ENCODE measurements at places on chromosomes 7 and 10. TPM values are rescaled to one million over a fixed set of nuclear protein-coding genes. Genes with fewer than 3 reads are reported as not detected.

- H3K27ac ChIP-seq = no peak overlapping the region
- peaks cover 6% of the 10 kb centered on the region for H3K4me1 ChIP-seq
- H3K36me3 ChIP-seq = no peaks in the 10 kb centered on the region
- no peak for DNase-seq
- H3K4me3 ChIP-seq = no peak overlapping the region
These were observed 34.9 kb downstream of the INSYN2A start for GRCh38 chr10:127161482-127161881.

DNA sequence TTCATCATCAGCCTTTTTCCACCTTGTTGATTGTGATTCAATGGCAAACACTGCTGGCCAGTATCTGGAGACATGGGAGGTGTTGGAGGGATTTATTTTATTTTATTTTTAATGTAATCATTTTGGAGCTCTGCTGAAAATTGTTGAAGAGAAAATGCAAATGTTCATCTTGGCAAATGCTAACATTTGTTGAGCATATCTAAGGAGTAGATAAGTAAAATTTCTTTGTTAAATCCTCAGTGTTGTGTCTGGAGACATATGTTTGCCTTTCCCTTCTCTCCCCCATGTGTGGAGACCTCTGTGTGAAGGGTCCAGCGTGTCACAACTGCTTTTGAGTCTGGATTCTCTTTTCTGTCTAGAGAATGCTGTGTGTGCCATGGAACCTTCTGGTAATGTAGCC, 300.3 kb downstream of the FZD1 start:
- H3K4me3 ChIP-seq = no peak overlapping the region
- H3K27me3 ChIP-seq = no peaks in the 10 kb centered on the region
- no peaks in the 10 kb centered on the region for H3K4me1 ChIP-seq
- DNase-seq = no peak
- no peaks in the 10 kb centered on the region for H3K36me3 ChIP-seq

DNA sequence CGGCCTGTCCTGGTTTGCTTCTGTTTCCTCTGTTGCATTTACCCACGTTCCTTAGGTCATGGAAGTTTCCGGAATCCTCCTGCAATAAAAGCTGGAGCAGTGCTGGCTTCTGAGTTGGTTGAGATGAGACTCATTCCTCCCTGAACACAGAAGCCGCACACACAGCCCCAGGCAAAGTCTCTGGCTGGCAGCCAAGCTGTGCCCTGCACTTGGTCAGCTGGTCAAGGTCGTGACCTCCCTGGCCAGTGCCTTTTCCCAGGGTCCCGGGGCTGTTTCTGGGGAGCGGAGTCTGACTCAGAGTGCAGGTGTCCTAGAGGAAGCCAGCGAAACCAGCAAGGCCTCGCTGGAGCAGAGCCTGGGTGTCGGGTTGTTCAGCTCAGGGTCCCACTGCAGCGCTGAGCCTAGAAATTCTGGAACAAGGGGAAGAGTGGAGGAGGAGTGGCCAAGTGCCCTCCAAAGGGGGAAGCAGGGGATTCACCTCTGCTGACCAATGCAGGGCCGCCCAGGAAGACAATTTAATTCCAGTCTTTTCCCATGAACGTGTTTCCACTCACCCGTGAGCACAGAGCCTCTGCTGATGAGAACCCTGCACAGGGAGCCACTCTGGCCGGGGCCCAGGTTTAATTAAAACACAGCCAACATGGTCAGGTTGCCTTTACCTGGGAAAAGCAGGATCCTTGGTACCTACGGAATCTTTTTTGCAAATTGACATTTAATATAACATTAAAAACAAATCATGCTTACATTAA, 245.5 kb upstream of the PPP2R2D start:
- H3K4me3 ChIP-seq = no peak overlapping the region
- H3K27me3 ChIP-seq = no peaks in the 10 kb centered on the region
- no peaks in the 10 kb centered on the region for H3K4me1 ChIP-seq
- H3K36me3 ChIP-seq = no peaks in the 10 kb centered on the region

- no peak overlapping the region for H3K27ac ChIP-seq
- H3K4me1 ChIP-seq = peaks cover 8% of the 10 kb centered on the region
- H3K27me3 ChIP-seq = peaks cover 6% of the 10 kb centered on the region
- DNase-seq = no peak
- H3K4me3 ChIP-seq = no peak overlapping the region
These were observed 3.1 kb downstream of the RASGEF1A start for GRCh38 chr10:43263551-43264343.

- H3K4me1 ChIP-seq = no peaks in the 10 kb centered on the region
- H3K36me3 ChIP-seq = no peaks in the 10 kb centered on the region
- no peak for DNase-seq
- no peak overlapping the region for H3K4me3 ChIP-seq
- no peaks in the 10 kb centered on the region for H3K27me3 ChIP-seq
- no peak overlapping the region for H3K27ac ChIP-seq
These were observed 43.2 kb downstream of the C7orf33 start for GRCh38 chr7:148633761-148634160.

DNA sequence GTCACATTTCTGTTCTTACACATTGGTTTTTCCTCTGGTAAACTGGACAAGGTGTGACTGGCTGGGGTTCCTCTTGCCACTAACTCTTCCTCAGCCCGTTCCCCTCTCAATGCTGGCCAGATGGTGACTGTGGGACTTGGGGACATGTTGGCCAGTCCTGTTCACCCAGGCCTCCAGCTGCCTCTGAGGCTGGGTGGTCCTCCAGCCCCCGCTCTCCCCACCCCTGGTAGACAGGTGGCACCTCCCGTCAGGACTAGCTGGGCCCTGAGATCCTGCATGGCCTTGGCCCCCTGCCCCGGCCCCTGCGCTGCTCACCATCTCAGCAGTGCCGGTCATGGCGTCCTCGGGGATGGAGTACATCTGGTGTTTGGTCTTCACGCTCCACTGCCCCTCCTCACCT, 10.8 kb upstream of the MYL7 start:
- no peaks in the 10 kb centered on the region for H3K36me3 ChIP-seq
- no peaks in the 10 kb centered on the region for H3K4me1 ChIP-seq
- no peak overlapping the region for H3K4me3 ChIP-seq
- no peak for DNase-seq

DNA sequence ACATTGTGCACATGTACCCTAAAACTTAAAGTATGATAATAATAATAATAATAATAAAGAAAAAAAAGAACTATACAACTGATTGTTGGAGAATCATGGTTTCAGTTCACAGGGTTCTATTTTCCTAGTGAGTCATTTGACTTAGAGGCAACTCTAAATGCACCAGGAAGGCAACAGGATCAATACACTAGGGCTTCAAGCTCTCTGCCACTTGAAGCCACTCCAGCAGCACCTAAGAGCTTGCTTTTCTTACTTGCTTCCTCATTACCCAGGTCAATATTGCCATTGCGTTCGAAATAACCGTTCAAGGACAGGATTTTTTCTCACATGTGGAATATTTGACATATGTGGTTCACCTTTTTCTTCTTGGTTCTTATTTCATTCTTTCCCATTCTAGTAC, 189.7 kb downstream of the GRM3 start:
- no peaks in the 10 kb centered on the region for H3K36me3 ChIP-seq
- H3K4me1 ChIP-seq = no peaks in the 10 kb centered on the region
- no peak for DNase-seq
- no peaks in the 10 kb centered on the region for H3K27me3 ChIP-seq
- H3K4me3 ChIP-seq = no peak overlapping the region

DNA sequence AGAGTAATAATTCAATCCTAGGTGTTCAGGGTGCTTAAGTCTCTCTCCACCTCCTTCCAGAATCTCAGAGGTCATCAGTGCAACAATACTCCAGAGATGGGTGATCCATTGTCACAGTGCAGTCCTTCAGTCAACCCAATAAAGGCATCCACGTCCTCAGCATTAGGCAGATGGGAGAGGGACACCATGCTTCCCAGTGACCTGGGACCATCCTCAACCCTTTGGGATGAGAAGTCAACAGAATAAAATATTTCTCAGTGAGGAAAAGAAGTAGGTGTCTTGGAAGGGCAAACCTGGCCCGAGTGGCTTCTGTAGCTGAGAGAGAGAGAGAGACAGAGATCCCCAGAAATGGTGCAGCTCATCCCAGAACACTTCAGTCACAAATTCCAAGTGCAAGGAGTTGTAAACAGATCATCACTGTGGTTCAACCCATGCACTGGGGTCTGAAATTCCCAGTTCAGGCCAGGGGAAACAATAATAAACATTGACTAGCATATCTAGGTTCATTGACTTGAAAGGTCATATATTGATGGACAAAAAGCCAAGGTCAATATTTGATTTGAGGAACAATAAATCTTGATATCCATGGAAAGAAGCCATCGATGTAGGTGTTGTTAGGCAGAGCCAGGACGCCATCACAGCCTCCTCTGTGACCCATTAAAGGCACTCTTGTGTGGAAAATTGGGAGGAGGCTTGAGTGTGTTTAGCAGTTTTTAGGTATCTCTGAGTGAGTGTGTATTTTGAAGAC, 256.0 kb upstream of the ZMIZ1 start:
- no peak for DNase-seq
- H3K4me3 ChIP-seq = no peak overlapping the region
- H3K36me3 ChIP-seq = no peaks in the 10 kb centered on the region
- H3K4me1 ChIP-seq = peaks cover 4% of the 10 kb centered on the region
- no peaks in the 10 kb centered on the region for H3K27me3 ChIP-seq

- no peaks in the 10 kb centered on the region for H3K36me3 ChIP-seq
- H3K4me3 ChIP-seq = no peak overlapping the region
- no peak for DNase-seq
These were observed 322.7 kb downstream of the GFRA1 start for GRCh38 chr10:115950320-115950719.

GRCh38 chr7:732094-732541, 5.0 kb upstream of the PRKAR1B start:
- peaks cover 25% of the 10 kb centered on the region for H3K36me3 ChIP-seq
- peaks cover 13% of the 10 kb centered on the region for H3K4me1 ChIP-seq
- H3K27me3 ChIP-seq = no peaks in the 10 kb centered on the region
- no peak overlapping the region for H3K27ac ChIP-seq

DNA sequence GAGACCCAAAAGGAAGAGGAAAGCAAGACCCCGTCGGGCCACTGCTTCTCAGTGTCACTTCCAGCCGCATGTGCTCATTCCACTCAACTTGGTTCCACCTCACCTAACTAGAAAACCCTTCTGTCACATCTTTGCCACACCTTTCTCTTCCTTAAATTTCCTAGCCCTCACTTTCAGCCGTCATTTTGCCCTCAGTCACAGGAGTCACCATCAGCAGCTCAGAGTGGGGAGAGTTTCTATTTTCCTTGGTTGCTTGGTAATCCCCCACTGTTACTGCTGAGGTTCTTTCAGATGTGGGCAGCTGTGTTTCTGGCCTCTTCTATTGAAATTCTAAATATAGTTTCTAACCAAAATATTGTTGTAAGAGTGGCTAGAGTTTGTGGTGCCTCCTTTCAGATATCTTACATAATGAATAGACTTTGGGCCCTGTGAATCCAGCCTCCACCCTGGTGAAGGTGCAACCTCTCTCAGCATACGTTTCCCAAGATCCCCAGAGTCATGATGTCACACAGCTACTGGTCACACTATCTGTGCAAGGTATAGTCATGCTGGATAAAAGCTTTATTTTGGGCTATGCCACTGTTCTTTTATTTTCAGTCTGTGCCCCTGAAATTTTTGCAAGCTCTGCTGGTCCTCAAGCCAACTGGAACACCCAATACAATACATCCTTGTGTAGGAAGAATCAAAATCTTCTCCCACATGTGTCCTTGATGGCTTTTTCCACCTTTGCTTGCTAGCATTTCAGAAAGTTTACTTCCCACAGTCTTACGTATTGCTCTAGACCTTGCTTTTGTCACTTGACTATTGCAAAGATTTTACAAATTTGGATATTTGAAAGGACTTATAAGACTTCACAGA, 9.2 kb downstream of the AGBL3 start:
- H3K36me3 ChIP-seq = peaks cover 27% of the 10 kb centered on the region
- H3K4me1 ChIP-seq = peaks cover 20% of the 10 kb centered on the region
- H3K27ac ChIP-seq = no peak overlapping the region
- no peaks in the 10 kb centered on the region for H3K27me3 ChIP-seq
- no peak overlapping the region for H3K4me3 ChIP-seq

- H3K4me3 ChIP-seq = no peak overlapping the region
- no peak for DNase-seq
- H3K27ac ChIP-seq = no peak overlapping the region
- H3K36me3 ChIP-seq = no peaks in the 10 kb centered on the region
These were observed 60.8 kb downstream of the NPSR1 start for GRCh38 chr7:34718867-34719266.

GRCh38 chr7:156028521-156028920, 216.3 kb upstream of the SHH start:
- DNase-seq = no peak
- H3K36me3 ChIP-seq = no peaks in the 10 kb centered on the region
- no peaks in the 10 kb centered on the region for H3K4me1 ChIP-seq
- H3K27ac ChIP-seq = no peak overlapping the region
- no peaks in the 10 kb centered on the region for H3K27me3 ChIP-seq
- H3K4me3 ChIP-seq = no peak overlapping the region

DNA sequence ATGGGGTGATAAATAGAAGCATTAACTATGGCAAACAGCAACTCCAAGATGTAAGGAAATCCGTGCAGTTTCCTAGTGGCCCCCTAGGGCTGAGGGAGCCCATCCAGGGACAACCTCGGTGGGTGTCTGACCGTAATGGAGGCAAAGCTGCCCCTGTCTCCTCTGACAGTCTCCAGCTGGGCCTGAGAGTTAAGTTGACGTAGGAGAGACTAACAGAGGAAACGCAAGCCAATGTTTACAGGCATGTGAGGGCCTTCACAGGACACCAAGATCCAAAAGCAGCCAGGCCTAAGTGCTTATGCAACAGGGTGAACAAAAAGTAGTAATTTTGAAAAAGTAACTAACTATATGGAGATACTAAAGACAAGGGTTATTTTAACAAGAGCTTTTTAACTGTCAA, 330.0 kb upstream of the C7orf33 start:
- DNase-seq = no peak
- H3K27ac ChIP-seq = no peak overlapping the region
- H3K4me3 ChIP-seq = no peak overlapping the region

- H3K4me1 ChIP-seq = peaks cover 24% of the 10 kb centered on the region
- H3K27ac ChIP-seq = no peak overlapping the region
- H3K36me3 ChIP-seq = no peaks in the 10 kb centered on the region
- no peak overlapping the region for H3K4me3 ChIP-seq
- no peak for DNase-seq
These were observed 66.2 kb upstream of the MXI1 start for GRCh38 chr10:110141185-110141584.

GRCh38 chr10:43782814-43783213, 134.1 kb upstream of the ZNF32 start:
- H3K36me3 ChIP-seq = no peaks in the 10 kb centered on the region
- H3K4me1 ChIP-seq = peaks cover 5% of the 10 kb centered on the region
- no peak overlapping the region for H3K27ac ChIP-seq
- H3K4me3 ChIP-seq = no peak overlapping the region

DNA sequence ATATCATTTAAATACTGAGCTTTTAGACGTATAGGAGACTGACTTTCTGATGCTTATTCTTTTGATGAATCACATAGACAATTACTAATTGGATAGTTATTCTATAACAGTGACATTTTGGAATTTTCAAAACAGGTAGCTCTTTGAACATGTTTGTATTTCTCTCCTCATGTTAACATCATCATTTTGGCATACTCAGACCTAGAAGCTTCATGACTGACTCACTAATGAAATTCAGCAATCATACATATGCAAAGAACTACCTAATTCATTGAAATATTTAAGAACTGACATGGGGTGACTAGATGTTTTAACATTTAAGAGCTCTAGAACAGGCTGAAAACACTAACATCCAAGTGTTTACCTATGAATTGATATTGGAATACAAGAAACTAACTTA, 192.3 kb downstream of the VTI1A start:
- H3K4me1 ChIP-seq = no peaks in the 10 kb centered on the region
- no peak overlapping the region for H3K27ac ChIP-seq
- H3K27me3 ChIP-seq = no peaks in the 10 kb centered on the region
- DNase-seq = no peak
- H3K4me3 ChIP-seq = no peak overlapping the region

LRRD1 gene
- total RNA-seq = not detected

PAPSS2 gene
- total RNA-seq = 192 TPM

TNPO3 gene
- 32.0 TPM for total RNA-seq

FKBP6 gene
- not detected for total RNA-seq

SEMA3D gene
- 3.5 TPM for total RNA-seq

Data from upper lobe of left lung (tissue), 6 donors.